ENCODE measurements at places on chromosomes 11 and 22. TPM values are rescaled to one million over a fixed set of nuclear protein-coding genes. Genes with fewer than 3 reads are reported as not detected.

Gene GDPD4
- not detected for total RNA-seq

Gene ZNF280B
- total RNA-seq, result 8.6 TPM

Gene TSSK2
- total RNA-seq, result not detected

Gene EXPH5
- total RNA-seq, result 0.68 TPM

Gene INS
- not detected for total RNA-seq

DNA sequence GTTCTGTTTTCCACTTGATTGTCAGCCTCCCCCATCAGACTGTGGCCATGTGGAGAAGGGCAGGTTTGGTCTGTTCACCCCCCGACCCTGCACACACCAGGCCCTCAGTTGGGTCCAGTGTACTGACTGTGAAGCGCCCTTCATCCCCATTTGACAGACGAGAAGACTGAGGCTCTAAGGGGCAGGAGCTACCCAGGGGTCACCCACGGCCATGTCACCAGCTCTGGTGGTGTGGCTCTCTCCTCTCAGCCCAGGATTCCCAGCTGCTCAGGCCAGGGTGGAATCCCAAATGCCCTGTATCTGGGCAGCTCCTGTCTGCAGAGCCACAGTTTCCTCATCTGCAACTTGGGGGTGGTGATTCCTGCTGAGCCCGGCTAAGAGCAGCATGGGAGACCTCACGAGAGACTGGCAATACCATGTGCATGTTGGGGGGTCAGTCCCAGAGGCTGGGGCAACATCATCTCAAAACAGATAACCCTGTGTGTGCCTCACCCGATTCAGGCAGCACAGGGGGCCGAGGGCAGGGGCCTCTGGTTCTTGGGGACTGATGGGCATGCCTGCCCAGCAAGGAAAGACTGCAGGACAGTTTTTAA, 46.6 kb downstream of the MN1 start:
- no peak for DNase-seq

DNA sequence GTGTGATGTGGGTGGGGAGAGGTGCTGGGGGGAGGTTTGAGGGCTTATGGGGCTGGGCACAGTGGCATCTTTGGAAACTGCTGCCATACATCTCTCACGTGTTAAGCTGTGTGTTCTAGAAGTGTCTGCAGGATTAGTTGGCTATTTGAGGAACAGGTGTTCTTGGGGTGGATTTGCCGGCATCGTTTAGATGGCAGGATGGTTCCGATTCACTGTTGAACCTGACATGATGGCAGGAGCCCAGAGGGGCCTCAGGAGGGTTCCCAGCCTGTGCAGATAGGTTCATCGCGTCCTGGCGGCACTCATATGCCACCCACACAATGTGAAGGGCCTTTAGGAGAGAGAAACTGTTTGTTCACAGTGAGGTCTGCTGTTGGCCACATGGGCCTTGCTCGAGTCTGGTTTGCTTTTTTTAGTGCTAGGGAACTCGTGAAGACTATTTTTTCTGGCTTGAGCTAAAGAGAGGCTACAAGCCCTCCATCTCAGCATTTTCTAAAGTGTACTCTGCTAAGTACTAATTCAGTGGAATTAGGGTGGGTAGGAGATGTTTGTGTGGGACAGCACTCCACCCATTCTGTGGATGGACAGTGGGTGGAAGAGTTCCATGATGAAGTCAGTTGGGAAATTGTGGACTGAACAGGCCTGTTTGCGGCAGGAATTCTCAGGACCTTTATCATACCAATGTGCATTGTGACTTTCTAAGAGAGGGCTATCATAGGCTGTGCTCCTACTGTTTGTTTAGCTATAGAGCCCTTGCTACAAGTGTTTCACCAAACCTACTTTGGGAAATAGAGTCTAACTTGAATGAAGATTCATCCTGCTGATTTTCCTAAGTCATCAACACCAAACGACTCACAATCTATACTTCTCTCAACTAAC, 55.4 kb upstream of the PLET1 start:
- DNase-seq, result no peak

GRCh38 chr11:85310479-85310878, 316.7 kb downstream of the DLG2 start:
- DNase-seq, result no peak

DNA sequence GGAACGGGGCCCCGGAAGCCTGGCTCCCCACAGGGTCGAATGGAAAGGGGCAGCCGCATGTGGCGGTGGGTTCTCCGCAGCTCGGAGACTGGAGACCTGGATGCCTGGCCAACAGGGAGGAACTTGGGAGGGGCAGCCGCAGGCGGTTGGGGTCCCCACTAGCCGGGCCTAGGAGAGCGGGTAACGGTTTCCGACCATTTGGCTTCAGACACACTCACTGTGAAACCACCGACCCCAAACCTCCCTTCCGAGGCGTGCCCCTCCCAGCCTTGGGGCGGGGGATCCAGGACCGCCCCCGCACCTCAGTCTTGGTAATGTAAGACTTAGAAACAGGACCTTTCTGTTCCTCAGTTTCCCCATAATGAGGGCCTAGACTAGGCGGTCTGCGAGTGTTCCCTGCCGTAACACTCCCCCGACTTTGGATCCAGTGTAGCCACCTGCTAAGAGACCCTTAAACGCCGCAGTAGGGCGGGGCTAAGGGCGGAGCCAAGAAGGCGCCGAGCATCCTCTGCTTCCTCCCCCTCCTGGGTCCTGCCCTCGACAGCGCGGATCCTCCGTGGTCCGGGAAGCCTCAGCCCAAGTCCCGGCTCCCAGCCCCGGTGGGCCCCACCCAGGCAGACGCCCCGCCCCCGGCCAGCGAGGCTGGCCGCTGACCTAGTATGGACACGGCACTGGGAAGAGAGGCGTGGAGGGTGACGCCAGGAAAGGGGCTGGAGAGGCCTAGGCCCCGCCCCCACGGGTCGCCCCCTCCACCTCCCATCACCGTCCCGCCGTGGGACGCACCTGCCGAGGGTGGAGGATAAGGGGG, 1.8 kb upstream of the RASGRP2 start:
- DNase-seq, result peak; percentile 47

DNA sequence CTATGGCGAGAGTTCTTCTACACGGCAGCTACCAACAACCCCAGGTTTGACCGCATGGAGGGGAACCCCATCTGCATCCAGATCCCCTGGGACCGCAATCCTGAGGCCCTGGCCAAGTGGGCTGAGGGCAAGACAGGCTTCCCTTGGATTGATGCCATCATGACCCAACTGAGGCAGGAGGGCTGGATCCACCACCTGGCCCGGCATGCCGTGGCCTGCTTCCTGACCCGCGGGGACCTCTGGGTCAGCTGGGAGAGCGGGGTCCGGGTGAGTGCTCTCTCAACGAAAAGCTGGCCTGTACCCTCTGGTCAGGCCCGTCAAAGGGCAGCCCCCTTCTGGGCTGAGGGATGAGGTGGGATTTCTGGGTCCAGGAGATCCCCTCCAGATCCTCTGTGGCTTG, 15.9 kb upstream of the MAPK8IP1 start:
- DNase-seq, result no peak

DNA sequence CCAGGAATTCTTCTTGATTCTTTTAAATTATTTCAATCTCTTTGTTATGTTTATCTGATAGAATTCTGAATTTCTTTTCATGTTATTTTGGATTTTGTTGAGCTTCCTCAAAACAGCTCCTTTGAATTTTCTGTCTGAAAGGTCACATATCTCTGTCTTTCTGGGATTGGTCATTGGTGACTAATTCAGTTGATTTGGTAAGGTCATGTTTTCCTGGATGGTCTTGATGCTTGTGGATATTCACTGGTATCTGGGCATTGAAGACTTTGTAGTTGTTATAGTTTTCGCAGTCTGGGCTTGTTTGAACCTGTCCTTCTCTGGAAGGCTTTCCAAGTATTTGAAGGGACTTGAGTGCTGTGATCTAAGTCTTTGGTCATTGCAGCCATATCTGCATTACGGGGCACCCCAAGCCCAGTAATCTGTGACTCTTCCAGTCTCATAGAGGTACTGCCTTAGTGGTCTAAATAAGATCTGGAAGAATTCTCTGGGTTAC, 18.9 kb upstream of the INSC start:
- DNase-seq, result no peak

DNA sequence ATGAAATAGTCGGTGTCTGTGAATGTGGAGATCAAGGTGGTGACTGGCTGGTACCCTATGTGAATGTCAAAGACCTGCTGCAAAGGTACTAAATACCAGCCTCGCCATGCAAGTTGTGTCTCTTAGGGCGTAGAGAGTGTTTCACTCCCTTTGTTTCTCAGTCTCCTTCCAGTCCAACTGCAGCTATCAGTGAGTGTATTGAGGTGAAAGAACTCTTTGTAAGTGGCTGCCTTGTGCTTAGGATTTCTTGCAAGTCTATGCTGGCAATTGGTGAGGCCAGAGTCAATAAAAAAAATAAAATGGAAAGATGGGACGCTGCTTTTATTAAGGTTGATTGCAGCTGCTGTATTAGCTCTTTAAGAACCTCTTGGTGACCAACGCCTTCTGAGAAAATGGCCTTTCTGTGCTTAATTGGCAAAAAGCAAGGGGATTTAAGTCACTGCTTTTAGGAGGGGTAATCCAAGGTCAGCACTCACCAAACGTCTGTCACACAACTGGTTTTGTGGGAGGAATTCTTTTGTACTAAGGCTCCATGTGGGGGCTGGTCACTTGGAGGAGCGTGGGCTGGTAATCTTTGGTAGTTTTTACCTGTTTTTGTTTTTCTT, 95.1 kb downstream of the PARVA start:
- no peak for DNase-seq

DNA sequence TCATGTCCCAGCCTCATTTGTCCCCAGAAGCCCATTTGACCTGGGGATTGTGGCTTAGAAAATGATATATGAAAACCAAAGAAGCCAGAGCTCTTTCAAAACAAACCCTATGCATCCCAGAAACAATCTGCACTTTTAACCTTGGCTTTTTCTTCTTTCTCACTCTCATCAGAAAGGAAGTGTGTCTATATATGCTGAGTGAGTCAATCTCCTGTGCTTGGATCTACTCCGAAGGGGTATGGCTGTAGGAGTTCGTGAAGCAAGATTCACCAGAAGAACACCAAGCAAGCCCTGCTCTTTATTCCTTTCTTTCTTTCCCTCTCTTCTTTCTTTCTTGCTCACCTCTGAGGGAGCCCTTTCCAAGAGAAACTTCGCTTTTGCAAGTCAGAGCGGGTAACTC, 636 bp downstream of the PAMR1 start:
- no peak for DNase-seq

DNA sequence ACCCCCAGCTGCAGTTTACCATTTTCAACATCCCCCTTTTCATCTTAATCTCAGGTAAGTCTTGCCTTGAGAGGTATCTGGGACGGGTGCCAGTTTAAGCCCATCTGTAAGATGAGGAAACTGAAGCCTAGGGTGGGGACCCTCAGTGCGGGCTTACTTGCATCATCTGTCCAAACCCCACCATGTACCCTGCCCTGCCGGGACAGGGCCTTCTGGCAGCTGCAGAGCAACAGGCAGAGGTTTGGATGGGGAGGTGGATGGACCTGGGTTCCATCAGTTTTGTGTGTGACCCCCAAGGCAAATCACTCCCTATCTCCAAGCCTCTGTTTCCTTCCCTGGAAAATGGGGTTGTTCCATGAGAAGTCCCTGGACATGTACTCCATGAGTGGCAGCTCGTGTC, 67.5 kb downstream of the MN1 start:
- DNase-seq, result no peak

- DNase-seq, result no peak
Observed at GRCh38 chr11:2482745-2483144, 37.9 kb downstream of the KCNQ1 start.

Measured in neural crest cell (in vitro differentiated cells).